Activated CD4-positive, alpha-beta T cell treated with anti-CD3 and anti-CD28 coated beads, Interleukin-2, amount 50 U/mL, for 4 hours (primary cell): ENCODE measurements at places on chromosomes 2 and 18.
A peak's percentile ranks its signal among the peaks of the same experiment; 100 is the strongest.

GRCh38 chr2:224062481-224063297, 23.6 kb upstream of the SERPINE2 start:
- no peak for DNase-seq

DNA sequence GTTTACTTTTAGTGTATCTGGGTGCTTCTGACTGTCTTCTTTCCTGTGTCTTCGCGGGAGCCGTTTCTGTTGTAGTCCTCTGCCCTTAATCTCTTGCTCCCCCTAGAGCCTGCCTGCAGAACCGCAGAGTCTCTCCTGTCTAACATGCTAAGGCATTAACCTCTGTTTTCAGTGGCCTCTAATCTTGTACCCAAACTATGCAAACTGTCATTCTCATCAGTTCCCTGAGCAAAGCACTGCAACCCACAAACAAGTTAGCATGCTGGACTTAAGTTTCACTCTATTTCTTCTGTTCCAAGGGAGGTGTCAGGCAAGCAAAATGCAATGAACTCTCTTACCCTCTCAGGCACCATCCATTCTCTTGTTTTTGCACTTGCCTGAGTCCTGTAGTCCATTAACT, 138.4 kb downstream of the OTX1 start:
- DNase-seq, result no peak

GRCh38 chr2:75064691-75065396, 106.4 kb downstream of the POLE4 start:
- peak; percentile 38 for DNase-seq

DNA sequence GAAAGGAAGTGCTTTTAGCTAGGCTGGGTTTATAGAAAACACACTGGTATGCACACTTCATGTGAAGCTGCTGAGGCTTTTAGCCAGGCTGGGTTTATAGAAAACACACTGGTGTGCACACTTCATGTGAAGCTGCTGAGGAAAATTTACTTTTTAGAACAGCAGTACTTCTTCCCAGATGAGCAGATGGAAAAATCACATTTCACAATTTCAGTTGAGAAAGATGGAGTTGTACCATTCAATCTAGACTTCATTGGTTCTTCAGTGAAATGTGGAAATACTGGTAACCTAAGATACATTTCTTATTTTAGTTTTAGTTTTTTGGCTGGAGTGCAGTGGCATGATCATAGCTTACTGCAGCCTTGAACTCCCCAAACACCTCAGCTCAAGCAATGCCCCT, 11.1 kb downstream of the SNTG2 start:
- DNase-seq, result no peak

- no peak for DNase-seq
These were observed 459.9 kb upstream of the CELF4 start for GRCh38 chr18:38025433-38026038.

- DNase-seq, result no peak
These were observed 70.0 kb upstream of the KCNH7 start for GRCh38 chr2:162908567-162908966.

- no peak for DNase-seq
These were observed 123.2 kb downstream of the DYSF start for GRCh38 chr2:71576541-71576940.

DNA sequence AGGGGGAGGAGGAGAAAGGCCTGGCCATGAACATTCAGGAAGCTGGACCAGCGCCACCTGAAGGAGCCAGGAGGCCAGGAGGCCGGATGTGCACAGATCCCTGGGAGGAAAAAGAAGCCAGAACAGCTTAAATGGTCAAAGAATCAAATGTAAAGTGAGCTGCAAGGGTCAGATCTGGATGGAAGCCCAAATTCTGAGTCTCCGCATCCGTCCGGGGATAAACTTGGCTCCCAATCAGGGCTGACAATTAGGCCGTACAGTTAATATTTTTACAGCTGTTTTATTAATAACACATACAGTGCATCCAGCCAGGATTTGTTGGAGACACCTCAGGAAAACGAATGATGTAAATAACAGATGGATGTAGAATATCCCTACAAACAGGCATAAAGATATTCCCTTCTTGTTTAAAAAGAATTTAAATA, 495.1 kb upstream of the TCF4 start:
- DNase-seq, result no peak

DNA sequence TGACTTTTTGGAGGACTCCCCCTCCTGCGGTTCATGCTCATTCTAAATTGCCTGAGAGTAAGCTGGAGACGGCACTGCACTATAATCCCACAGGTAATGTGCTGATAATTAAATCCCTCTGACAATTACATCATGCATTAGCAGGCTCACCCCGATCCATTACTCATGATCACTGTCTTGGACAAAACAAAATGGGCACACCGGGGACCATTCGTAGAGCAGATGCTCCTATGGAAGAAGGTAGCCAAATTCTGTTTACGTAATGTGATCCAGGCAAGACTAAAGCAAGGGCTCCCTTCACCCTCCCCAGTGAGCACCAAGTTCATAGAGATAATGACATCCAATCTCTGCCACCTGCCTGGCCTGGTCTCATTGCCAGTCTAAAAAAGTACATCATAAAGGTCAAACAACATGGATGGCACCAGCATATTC, 657.1 kb upstream of the SOX11 start:
- no peak for DNase-seq

DNA sequence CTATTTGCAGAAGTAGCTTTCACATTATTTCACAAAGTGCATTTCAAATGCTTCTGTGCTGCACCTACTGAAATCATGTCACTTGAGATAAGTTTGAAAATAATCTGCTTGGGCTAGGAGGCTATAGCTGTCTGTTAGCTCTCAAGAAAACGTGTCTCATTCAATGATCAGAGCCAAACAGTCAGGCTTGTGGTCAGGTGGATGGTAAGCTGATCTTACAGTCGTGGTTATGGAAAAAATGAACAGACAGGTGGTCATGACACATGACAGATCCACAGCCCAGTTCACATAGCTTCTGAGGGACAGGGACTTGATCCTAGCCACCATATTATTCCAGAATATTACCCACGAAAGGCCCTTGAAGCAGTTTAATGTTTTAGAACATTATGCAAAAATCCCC, 26.5 kb upstream of the RFX8 start:
- DNase-seq, result no peak

GRCh38 chr2:111938392-111938791, 40.0 kb downstream of the MERTK start:
- DNase-seq, result no peak

- no peak for DNase-seq
These were observed 280.8 kb downstream of the SETBP1 start for GRCh38 chr18:44961288-44961995.

GRCh38 chr2:162091325-162092007, 17.5 kb upstream of the DPP4 start:
- DNase-seq, result no peak

DNA sequence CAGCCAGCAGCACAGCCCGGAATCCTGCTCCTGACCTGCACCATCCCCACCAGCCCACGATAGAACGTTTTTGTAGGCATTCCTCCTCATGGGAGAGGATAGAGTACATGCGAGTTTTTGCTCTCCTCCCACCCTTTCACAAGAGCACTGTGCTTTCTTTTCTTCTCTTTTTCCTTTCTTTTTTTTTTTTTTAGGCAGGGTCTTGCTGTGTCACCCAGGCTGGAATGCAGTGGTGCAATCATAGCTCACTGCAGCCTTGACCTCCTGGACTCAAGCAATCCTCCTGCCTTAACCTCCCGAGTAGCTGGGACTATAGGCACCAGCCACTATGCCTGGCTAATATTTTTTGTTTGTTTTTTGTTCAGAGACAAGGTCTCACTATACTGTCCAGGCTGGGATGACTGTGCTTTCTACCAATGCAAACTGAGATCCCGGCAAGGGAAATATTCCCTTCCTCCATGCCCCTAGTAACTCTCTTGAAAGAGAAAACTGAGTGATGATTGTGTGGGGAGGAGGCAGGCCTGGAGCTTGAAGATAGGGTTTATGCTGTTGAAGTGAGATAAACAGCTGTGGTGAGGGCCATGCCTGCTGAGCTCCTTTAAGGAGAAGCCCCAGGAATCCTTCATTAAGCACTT, 82.6 kb upstream of the TXNDC2 start:
- DNase-seq, result no peak

GRCh38 chr18:9017167-9017904, 85.2 kb upstream of the NDUFV2 start:
- DNase-seq, result peak; percentile 60

DNA sequence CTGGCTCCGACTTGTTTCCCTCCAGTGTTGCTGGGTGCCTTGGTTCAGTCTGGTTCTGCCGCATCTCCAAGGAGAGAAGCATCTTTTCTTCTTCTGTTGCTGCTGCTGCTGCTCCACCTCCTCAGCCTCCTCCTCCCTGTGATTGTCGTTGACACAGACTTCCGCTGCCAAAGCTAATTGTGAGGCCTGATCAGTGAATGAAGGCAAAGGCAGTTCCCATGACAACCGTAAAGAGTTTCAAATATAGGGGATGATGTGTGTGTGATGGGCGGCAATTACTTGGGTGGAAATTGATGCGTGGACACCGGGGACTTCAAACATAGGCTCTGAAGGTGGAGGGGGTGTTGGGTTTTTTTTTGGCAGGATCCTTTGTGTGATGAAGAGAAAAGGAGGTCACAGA, 13.7 kb downstream of the TET3 start:
- DNase-seq, result no peak

DNA sequence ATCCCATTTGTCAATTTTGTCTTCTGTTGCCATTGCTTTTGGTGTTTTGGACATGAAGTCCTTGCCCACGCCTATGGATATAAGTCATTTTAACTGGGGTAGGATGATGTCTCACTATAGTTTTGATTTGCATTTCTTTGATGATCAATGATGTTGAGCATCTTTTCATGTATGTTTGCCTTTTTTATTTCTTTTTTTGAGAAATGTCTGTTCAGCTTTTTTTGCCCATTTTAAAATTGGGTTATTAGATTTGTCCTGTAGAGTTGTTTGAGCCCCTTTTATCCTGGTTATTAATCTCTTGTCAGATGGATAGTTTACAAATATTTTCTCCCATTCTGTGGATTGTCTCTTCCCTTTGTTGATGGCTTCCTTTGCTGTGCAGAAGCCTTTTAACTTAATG, 75.3 kb downstream of the COMMD1 start:
- no peak for DNase-seq

DNA sequence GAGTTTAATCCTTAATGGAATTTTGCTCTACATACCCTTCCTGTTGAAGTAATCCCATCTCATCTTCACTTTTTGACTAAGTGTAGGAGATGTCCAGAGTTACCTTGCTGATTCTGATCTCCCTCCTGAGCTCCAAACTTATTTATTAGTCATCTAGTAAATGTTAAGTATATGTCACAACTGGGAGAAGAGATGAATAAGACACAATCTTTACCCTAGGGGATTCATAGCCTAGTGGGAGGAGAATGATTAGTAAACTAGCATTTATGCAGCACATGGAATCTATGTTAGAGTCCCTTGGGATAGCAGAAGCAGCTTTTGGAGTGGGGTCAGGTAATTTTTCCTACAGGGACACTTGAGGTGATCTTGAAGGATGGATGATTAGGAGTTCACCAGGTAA, 20.7 kb downstream of the ACVR2A start:
- DNase-seq, result no peak

- DNase-seq, result no peak
These were observed 237.4 kb downstream of the LPIN1 start for GRCh38 chr2:11983870-11984269.

DNA sequence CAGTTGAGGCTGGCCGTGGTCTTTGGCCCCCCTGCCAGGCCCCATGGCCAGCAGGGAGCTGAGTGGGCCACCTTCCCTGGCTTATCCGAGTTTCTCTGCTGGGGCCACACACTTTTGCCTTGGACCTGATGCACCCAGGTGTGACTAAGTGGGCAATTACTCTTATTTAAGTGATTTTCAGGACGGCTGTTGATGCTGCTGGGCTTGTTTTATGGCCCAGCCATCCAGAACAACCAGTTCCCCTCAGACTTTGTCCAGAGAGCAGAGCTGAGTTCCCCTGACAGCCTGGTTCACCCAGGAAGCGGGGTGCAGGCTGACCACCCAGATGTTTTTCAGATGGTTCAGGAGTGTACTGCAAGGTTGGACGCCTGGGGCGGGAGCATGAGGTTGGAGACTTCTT, 68.8 kb downstream of the GLI2 start:
- DNase-seq, result no peak

GRCh38 chr2:153059338-153060052, 341.1 kb downstream of the ARL6IP6 start:
- DNase-seq, result no peak

- no peak for DNase-seq
These were observed 229.8 kb downstream of the LDLRAD4 start for GRCh38 chr18:13448335-13448795.

DNA sequence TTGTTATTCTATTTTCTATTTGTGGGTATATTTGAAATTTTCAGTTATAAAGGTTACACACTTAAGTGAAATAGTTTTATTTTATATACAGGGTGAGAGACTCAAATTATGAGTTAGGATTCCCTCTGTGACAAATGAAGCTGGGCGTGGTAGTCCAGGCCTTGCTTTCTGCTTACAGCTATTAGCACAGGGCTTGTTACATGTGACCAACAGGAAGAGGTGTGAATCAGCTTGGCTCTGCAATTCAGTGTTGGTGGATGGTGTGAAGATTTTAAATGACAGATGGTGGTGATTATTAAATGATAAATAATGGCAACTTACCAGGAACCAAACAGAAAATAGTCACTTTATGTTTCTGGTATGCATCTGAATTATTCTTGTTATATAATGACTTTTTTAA, 64.4 kb upstream of the NOSTRIN start:
- no peak for DNase-seq

GRCh38 chr2:239160226-239161143, 240.3 kb downstream of the HDAC4 start:
- no peak for DNase-seq

DNA sequence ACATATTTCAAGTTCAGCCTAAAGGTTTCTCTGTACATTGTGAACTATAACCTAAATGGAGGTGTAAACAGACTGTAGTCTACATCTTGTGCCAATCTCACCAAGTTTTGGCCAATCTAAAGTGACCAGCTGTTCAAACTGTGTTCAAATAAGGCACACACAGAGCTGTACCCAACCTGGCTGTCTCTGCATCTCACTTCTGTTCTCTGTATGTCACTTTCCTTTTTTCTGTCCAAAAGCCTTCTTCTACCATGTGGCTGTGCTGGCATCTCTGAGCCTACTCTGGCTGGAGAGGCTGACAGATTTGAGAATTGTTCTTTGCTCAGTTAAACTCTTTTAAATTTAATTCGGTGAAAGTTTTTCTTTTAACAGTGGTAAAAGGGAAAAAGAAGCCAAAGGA, 817.9 kb downstream of the SOCS6 start:
- no peak for DNase-seq

- peak; percentile 4 for DNase-seq
These were observed 57.5 kb downstream of the ZRANB3 start for GRCh38 chr2:135473567-135473966.

GRCh38 chr2:161952783-161953191, 121.2 kb downstream of the DPP4 start:
- DNase-seq, result no peak

- DNase-seq, result no peak
These were observed 165.2 kb downstream of the SLC8A1 start for GRCh38 chr2:40286721-40287120.

- no peak for DNase-seq
These were observed 482.7 kb downstream of the RIT2 start for GRCh38 chr18:42632801-42633200.

- DNase-seq, result no peak
These were observed 48.9 kb upstream of the COBLL1 start for GRCh38 chr2:164890544-164890943.
